Activated CD8-positive, alpha-beta memory T cell treated with anti-CD3 and anti-CD28 coated beads, Interleukin-2, amount 50 U/mL, for 4 hours (primary cell): ENCODE measurements at places on chromosomes 7 and 10.

GRCh38 chr10:13349463-13350274, 1.6 kb upstream of the SEPHS1 start:
- DNase-seq: no peak

DNA sequence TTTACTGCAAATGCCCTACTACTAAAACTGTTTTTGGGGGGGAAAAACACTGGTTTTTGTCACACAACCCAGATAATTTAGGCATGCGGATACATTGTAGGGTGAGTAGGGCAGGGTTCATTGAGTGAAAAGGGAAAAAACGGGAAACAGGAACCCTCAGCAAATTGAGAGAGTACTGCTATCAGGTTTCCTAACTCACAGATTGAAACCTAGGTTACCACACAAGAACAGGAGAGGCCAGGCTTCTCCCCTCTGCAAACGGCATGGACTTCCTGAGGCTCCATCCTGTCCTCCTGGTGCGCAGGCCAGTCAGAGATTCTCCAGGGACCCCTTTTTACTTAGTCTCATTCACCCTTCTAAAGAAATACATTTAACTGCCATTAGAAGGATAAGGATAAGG, 30.6 kb downstream of the AVL9 start:
- DNase-seq: no peak

GRCh38 chr10:5989756-5990155, 12.4 kb upstream of the IL15RA start:
- no peak for DNase-seq

DNA sequence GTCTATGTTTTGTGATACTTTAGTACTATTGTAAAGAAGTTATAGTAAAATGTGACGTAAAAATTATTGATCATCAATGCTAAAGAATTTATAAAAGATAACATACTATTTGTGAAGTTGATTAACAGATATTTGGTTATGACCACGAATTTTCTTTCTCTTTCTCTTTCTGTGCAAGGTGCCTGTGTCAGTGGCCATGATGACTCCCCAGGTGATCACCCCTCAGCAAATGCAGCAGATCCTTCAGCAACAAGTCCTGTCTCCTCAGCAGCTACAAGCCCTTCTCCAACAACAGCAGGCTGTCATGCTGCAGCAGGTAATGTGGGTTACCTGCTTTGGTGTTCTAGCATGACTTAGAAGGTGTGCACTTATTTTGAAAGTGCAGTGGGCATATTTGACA, 213.7 kb downstream of the FOXP2 start:
- DNase-seq: no peak

DNA sequence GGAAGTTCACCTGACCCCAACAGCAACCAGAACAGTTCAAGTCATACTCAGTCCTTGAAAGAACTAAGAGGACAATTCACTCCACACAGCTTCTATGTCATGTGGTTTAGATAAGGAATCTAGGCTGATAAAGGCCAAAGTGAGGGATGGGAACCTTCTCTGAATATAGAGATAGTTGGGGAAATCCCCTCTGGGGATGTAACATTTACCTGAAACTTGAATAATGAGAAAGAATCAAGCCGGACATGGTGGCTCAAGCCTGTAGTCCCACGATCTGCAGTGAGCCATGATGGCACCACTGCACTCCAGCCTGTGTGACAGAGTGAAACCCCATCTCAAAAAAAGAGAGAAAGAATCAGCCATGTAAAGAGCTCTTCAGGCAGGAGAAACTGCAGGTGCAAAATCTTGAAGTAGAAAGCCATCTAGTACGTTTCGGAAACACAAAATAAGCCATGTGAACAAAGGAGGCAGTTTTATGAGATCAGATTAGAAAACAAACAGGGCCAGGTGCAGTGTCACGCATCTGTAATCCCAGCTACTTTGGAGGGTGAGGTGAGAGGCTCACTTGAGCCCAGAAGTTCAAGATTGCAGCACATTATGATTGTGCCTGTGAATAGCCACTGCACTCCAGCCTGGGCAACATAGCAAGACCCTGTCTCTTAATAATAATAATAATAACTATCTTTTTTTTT, 4.5 kb upstream of the DNMBP start:
- DNase-seq: no peak

DNA sequence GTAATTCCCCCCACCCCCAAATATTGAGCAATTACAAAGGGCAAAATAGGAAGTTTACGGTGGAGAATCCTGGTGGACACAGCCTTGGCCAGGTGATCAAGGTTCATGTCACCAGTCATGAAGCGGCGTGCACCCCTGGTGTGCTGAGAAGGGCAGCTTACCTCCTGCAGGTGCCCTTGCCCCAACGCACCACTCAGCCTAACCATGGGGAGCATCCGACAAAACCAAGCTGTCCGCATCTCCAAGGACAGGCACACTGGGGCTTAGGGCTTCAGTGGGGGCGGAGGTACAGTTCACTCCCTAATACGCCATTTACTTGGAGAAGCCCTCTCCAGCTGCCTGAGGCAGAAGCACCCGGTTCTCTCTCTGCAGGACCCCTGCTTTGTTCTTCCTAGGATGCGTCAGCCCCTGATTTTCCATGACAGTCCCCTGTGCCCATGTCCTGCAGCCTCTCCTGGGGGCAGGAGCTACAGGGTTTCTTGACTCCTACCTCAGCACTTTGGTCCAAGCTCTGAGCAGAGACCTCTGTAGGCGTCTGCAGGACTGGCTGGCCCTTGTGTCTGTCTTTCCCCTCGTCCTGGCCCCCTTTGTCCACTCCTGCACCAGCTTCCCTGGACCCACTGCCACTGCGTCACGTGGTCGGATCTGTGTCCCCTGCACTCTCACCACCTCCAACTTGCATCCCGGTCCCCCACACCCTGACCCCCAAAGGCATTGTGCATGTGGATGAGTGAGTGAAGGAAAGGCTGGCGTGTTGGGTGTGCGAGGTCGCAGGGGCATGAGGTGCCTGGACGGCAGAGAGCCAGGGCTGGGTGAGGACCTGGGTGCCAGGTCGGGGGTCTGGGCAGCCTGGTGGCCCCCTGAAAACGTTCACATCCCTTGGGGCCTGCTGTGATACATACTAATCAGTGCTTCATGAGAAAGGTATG, 113.7 kb downstream of the LHPP start:
- DNase-seq: peak; percentile 7

DNA sequence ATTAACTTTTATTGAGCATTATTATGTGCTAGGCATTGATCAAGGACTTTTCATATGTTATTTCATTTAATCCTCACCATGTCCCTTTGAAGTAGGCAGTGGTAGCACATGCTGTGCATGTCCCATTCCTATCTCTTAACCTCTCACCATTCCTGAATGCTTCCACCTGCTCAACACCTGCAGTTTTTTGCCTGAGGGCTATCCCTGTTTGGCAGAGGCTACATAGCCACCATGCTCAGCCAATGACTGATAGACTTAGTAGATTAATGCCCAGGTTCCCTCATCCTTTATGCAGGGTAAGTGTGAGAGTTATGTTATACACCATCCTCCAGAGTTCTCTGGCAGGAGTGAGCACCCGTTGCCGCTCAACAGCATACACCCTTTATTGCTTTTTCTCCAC, 387.8 kb downstream of the BBS9 start:
- no peak for DNase-seq

DNA sequence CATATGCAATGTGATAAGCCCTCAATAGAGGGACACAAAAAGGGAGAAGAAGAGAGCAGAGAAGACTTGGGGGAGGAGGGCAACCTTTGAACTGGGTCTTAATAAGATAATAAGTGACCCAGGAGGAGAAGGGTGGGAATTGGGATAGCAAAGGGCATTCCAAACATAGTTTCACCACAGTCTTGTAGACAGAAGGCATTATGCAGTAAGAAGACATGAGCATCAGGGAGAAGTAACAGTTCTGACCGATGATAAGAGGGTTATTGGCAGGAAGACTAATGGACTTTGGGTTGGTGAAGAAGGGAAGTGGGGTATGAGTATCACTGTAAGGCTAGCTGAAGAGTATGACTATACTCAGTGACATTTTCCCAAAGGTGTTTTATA, 63.6 kb downstream of the TES start:
- DNase-seq: no peak

GRCh38 chr10:59173414-59173813, 3.0 kb upstream of the PHYHIPL start:
- DNase-seq: no peak

DNA sequence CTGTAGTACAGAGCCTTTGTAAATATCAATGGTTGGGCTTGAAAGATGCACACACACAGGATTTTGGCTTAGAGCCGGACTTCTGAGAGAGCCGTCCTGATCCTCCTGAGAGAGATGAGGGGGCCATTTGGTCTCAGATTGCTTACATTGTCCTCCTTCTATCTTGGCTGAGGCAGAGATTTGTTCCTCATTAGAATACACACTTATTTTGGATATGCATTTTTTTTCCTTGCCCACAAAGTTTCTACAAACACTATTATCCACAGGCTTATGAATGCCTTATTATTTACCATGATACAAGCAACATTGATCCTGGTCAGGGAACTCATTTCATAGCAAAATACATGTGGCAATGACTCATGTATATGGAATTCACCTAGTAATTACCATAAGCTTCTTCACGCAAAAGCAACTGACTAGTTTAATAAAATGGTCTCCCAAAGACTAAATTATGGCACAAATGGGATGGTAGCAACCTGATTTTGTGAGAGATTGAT, 175.3 kb downstream of the MDFIC start:
- DNase-seq: no peak

- no peak for DNase-seq
These were observed 28.4 kb downstream of the CYTH3 start for GRCh38 chr7:6244021-6244420.

DNA sequence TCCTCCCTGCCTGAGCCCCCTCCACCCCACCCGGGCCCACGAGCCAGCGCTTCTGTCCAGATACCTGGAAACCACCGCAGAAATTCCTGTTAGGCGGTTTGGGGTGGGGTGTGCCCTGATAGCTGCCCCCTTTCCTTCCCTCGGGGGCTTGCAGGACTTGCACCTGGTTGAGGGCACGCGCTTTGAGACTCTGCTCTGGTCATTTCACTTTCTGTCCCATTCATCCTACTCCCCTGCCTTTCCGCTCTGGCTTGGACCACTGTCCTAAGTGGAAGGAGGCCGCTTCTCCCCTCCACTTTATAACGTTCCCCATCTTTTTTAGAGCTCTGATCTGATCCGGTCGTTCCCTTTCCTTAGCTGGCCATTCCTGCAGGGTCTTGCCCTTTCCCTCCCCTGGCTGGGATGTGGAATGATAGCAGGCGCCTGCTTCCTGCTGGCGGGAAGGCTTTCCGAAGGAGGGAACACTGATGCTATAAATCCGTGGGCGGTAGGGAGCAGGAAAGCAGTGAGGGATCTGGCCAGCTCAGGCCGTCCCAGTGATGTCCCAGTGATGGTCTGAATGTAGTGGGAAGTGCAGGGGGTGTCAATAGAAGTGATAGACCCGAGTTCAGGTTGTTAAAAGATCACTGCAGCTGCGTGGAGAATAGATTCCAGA, 852 bp upstream of the PRKAR1B start:
- no peak for DNase-seq

DNA sequence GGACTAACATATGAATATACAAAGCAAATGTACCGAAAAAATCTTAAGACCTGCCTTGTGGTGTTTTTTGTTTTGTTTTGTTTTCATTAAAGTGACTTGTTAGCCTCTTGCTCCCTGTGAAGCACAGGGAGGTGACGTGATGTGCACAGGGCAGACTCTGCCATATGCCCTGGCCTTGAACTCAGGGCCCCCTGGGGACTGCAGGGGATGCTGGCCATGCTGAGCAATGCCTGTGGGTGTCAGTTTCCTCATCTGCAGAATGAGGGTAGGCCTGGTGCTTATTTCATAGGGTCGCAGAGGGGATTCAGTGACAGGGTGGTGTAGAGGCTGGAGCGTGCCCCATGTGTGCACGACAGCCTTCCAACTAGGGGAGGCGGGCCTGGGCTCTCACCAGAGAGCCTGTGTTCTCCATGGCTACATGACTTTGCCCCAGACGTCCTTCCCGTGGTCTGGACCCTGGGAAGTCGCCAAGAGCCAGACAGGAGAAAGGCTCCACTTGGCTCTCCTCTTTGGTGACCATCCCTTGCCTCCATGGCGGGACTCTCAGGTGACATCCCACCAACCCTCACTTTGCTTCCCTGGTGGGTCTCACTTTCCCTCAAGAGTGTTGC, 14.5 kb downstream of the EGFR start:
- DNase-seq: no peak

DNA sequence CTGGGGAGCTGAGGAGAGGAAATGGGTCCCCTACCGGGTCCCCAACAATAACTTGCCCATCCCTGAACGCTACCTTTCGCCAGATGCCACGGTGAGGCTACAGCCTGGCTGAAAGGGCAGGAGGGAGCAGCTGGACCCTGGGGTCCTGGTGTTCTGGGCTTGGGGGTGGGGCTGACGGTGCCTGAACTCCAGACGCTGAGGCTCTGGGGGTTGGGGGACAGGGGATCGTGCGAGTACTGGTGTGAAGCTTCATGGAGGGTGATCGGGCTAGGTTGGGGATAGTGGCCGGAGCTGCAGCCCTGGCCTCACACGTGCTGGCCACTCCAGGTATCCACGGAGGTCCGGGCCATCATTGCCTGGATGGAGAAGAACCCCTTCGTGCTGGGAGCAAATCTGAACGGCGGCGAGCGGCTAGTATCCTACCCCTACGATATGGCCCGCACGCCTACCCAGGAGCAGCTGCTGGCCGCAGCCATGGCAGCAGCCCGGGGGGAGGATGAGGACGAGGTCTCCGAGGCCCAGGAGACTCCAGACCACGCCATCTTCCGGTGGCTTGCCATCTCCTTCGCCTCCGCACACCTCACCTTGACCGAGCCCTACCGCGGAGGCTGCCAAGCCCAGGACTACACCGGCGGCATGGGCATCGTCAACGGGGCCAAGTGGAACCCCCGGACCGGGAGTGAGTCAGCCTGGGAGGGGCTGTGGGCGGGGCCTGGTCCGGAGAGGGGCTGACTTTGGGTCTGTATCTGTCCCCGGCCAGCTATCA, 8.3 kb downstream of the AEBP1 start:
- DNase-seq: no peak

DNA sequence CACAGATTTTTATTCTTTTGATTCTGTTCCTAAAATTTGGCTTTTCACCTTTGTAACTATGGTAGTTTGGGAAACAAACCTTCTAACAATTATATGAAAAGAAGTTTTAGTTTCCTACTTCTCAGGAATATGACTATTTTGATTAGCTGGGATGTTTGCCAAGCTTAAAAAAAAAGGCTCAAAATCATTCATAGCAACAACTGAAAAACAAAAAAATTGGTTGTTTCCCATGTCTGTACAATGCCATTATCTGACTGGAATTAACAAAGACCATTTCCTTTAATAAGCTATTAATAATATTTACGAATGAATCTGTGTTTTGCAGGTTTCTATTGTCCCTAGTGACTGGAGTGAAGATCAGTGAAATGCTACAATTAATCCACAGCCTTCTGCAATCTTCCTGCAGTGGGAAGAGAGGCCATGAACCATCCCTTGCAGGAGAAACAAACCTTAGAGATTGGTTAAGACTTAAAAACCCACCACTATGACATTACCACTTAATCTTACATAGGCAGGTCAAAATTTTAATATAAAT, 4.2 kb downstream of the PURB start:
- DNase-seq: no peak

GRCh38 chr7:156021471-156021870, 209.2 kb upstream of the SHH start:
- no peak for DNase-seq

- no peak for DNase-seq
These were observed 45.1 kb downstream of the TMEM26 start for GRCh38 chr10:61408105-61408504.
